ENCODE measurements at places on chromosomes 4 and X.

- DNase-seq, result no peak
Observed at GRCh38 chr4:125072269-125072668, 242.5 kb upstream of the FAT4 start.

GRCh38 chr4:38387819-38388218, 276.2 kb upstream of the KLF3 start:
- no peak for DNase-seq

DNA sequence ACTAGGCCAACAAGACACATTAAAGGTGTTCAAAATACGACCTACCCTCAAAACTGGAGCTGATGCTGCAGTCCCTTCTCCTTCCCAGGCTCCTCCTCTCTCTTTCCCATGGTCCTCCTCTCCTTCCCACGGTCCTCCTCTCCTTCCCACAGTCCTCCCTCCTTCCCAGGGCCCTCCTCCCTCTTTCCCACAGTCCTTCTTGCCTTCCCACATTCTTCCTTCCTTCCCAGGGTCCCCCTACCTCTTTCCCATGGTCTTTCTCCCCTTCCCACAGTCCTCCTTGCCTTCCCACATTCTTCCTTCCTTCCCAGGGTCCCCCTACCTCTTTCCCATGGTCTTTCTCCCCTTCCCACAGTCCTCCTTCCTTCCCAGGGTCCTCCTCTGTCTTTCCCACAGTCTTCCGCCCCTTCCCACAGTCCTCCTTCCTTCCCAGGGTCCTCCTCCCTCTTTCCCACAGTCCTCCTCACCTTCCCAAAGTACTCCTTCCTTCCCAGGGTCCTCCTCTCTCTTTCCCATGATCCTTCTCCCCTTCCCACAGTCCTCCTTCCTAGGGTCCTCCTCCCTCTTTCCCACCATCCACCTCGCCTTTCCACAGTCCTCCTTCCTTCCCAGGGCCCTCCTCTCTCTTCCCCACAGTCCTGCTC, 54.2 kb downstream of the SH3KBP1 start:
- DNase-seq, result no peak

GRCh38 chr4:36414248-36414647, 132.8 kb downstream of the DTHD1 start:
- no peak for DNase-seq

GRCh38 chrX:41023098-41023497, 62.1 kb upstream of the USP9X start:
- no peak for DNase-seq

DNA sequence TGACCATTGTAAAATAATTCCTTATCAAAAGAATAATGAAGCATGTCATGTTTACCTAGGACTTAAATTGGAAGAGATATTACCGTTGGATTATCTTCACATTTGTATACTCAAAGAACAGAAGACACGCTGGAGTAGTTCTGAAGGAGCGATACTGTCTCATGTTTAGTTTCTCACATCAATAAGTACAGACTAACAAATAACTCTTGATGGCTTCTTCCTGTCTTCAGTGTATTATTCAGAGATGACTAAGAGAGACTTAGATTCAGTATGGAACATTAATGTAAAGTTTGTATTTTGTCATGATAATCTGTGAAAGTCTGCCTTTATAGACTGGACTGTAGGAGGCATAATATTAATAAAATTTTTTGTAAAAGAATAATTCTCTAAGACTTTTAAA, 72.7 kb downstream of the SPRY1 start:
- DNase-seq, result no peak

- no peak for DNase-seq
Observed at GRCh38 chrX:72002875-72003274, 92.2 kb downstream of the NHSL2 start.

DNA sequence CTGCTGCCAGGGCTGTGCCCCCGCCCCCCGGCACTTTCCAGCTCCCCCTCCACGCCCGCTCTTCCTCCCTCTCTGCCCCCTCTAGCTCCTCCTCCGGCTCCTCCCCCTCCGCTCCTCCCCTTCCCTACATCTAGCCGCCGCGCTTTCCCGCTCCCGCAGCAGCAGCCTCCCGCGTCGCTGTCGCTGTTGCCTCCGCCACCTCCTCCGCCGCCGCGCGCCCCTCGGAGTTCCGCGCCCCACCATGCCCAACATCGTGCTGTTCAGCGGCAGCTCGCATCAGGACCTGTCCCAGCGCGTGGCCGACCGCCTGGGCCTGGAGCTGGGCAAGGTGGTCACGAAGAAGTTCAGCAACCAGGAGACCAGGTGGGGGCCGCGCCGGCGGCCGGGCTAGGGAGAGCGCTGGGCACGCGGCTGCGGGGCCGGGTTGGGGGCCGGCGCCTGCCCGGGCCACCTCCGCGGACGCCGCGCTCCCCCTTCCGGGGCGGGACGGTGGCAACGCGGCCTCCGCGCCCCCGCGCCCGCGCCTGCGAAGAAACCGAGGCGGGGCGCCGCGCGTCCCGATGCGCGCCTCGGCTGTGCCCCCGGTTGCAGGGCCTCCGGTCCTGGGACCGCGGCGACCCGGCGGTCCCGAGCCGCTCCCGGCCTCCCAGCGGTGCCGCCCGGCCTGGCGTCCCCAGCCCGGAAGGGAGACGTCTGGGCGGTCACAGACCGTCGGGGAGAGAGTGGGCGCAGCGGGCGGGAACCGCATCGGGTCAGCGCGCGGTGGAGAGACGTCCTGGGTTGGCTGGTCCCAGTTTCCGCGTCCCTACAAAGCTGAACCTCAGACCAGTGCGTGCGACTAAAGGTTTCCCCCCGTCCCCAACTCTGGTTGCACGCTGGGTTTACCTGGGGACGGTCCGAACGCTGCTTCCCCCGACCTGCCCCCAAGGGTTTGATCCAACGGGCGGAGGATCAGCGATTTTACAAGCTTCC, at the start of gene PRPS2:
Gene PRPS2, plus strand, starts transcription at position 156 of the 972 bp plus-strand sequence. Its CDS starts 86 bp downstream, at position 242.
- peak; percentile 69 for DNase-seq

DNA sequence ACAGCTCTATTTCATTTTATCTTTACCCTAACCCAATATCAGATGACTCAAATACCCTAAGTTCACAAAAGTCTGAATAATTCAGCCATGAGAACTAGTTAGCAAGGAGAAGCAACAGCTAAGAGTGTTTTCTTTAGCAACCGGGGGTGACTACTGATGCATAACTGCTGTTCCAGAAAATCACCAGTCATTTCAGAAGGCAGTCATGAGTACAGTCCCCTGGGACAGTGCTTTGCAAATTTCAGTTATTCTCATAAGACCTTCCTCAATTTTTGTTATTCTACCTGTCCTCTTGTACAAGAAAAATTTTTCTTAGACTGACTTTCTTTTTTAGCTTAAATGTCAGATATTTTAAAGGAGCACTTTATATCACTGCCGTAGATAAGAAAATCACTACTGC, 16.4 kb downstream of the BANK1 start:
- DNase-seq, result no peak

DNA sequence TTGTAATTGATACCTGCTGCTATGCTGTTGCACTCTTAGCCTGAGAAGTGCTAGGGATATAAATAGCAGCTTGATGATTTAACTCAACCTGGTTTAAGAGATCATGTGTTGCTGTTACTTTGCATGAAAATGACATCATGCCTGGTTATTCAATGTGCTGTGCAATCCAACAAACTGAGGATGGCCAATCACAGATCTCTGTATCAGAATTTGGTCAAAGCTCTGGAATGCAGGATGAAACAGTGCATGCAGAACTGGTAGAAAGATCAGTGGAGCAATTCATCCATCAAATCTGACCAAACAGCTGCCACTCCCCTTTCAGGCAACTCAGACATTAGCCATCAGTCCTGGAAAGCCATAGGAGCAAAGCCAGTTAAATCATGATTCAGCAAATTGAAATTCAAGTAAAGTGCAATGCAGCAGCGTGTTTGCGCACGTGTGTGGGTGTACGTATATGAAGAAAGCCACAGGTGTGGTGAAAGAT, 160.3 kb upstream of the RASGEF1B start:
- DNase-seq, result no peak

GRCh38 chr4:143700046-143700415, 444 bp downstream of the FREM3 start:
- DNase-seq, result no peak

DNA sequence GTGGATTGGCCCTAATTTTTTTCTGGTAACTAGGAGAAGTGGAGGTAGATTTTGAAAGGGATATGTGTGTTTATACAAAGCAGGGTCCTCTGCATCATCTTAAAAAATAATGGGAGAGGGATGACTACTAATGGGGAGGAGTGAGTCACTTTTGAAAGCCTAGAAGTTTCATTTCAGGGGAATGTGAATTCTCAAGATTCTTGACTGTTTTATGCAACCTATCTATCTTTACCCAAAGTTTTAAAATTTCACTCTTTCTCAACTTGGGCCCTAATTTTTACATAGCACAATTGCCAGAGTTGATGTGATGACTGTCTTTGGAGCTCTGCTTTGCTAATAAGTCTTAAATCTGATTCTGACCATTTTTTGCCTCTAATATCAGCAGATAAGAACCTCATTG, 445.2 kb downstream of the GRXCR1 start:
- DNase-seq, result no peak

- DNase-seq, result no peak
Observed at GRCh38 chr4:53511014-53511413, 80.3 kb downstream of the LNX1 start.

DNA sequence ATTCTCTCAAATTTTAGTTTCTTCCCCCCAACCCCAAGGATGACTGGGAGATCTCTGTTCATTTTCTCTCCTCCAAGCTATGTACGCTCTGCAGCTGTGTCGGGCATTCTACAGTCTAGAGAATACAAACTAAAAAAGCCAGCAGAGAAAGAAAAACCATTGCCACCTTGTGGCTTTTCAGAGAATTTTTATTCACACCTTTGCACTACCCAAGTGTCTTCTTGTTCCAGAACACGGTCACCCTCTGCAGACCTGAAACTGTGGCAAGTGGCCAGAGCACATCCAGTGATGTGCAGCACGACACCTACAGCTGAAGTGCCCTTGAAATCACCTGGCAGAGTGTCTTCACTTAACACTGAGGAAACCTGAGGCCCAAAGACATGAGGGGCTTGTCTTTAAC, 68.6 kb downstream of the CHST7 start:
- no peak for DNase-seq

DNA sequence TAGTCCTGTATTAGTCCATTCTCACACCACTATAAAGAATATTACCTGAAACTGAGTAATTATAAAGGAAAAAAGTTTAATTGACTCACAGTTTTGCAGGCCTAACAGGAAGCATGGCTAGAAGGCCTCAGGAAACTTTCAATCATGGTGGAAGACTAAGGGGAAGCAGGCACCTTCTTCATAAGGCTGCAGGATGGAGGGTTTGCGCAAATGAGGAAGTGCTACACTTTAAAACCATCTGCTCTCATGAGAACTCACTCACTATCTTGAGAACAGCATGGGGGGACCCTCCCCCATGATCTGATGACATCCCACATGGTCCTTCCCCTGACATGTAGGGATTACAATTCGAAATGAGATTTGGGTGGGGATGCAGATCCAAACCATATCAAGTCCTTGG, 12.1 kb upstream of the MAGEA11 start:
- DNase-seq, result no peak

- peak; percentile 47 for DNase-seq
Observed at GRCh38 chrX:19554786-19555185, 39.5 kb upstream of the MAP3K15 start.

GRCh38 chrX:46812445-46812844, 24.4 kb upstream of the RP2 start:
- DNase-seq, result no peak

GRCh38 chr4:11487139-11487538, 58.4 kb upstream of the HS3ST1 start:
- DNase-seq, result no peak

- DNase-seq, result no peak
Observed at GRCh38 chrX:112163906-112164305, 81.3 kb upstream of the TRPC5 start.

DNA sequence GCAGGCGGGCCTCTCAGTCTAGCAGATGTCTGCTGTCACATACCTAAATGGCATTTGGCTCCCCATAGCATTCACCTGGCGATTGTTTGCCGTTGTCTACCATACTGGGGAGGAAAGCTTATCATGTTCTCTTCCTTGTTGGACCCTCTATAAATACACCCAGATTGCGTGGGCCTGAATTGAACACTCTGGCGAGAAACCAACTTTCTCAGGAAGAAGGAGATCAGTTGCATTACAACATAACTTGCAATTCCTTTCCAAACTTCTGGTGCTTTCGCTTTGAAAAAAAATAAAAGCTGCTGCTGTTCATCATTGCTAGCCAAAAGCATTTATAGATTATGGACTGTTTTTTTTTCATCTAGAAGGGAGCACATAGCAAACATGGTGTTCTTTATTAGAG, 230.0 kb upstream of the GPC4 start:
- no peak for DNase-seq

- no peak for DNase-seq
Observed at GRCh38 chr4:145539671-145540070, 58.0 kb downstream of the SMAD1 start.

DNA sequence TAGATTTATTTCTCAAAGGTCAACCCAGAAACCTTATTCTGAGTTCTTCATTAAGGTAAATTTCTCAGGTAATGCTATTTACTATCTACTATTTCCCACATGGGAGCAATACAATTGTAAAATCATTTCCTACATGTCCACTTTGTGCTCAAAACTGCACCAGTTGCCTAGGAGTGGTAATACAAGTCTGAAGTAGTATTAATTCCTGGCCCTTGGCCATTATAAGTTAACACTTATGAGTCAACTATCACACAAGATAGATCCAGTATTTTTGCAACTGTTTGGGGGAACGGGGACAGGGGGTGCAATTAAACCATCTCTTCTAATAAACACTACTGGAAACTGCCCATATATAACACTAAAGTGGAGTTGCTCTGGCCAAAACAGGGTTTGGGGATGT, 48.9 kb downstream of the ACSL4 start:
- DNase-seq, result no peak

- DNase-seq, result no peak
Observed at GRCh38 chrX:123713434-123713833, 19.4 kb downstream of the THOC2 start.

- no peak for DNase-seq
Observed at GRCh38 chr4:55904576-55904975, 44.2 kb upstream of the CEP135 start.

DNA sequence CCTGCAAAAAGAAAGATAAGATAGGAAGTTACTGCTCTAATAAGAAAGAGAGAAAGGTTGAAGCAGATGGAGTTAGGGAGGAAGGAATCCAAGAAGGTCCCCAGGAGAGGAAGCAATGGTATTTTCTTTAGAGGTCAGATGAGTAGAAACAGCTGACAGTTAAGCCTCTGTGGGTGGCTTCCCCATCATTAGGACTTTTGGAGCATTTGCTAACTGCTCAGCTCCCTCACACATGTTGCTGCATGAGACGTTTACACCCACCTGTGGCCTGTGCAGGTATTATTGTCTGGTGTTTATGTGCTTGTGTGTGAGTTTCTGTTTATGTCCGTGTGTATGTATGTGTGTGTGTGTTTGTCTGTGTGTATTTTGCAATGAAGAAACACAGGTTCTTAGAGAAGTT, 346.8 kb downstream of the RAB28 start:
- DNase-seq, result no peak

GRCh38 chr4:100414016-100414790, 103.6 kb downstream of the EMCN start:
- DNase-seq, result no peak
